ENCODE measurements at places on chromosomes 13 and 19.

- peak; percentile 94 for ATAC-seq
Measured at GRCh38 chr19:4713384-4713951, 10.2 kb downstream of the DPP9 start.

GRCh38 chr13:51041126-51041525 lies 69.9 kb downstream of the C13orf42 start:
- ATAC-seq = no peak

GRCh38 chr13:71015516-71015915 lies 851.5 kb downstream of the DACH1 start:
- no peak for ATAC-seq

GRCh38 chr13:44015811-44016210 lies 136.1 kb downstream of the LACC1 start:
- no peak for ATAC-seq

GRCh38 chr19:45939792-45940514 lies 25.4 kb upstream of the NANOS2 start:
- no peak for ATAC-seq

DNA sequence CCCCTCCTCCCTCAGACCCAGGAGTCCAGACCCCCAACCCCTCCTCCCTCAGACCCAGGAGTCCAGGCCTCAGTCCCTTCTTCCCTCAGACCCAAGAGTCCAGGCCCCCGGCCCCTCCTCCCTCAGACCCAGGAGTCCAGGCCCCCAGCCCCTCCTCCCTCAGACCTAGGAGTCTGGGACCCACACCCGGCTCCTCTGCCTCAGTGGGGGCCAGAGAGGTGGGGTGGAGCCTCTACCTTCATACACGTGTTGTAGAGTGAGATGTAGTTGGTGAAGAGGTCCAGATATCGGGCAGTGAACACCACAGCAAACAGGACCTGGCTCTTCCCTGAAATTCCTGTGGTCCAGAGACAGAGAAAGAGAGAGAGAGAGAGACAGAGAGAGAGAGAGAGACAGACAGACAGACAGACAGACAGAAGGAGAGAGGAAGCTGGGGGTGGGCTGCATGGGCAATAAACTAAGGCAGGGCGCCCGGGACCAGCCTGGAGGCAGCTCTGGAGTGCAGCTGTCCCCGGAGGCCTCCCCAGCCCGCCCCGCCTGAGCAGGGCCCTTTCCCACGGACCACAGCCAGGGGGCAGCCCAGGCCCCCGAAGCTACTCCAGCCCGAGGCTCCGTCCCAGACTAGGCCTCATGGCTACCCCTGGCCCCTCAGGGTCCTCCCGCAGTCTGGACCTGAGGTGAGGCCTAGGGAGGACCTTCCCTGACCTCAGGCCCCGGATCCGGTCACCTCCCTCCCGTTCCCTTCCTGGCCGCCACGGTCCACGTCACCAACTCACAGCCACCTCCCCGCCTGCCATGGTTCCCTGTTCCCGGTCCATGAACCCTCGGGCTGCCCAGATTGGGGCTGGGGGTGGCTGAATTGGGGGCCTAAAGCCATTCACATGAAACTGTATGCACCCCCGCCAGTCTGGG lies 907 bp downstream of the KDELR1 start:
- peak; percentile 81 for ATAC-seq

Measured in gastroesophageal sphincter (tissue), 4 donors.